ENCODE measurements at places on chromosomes 3 and 15.

GRCh38 chr3:195115600-195116406 is 155.2 kb downstream of the XXYLT1 start:
- DNase-seq: no peak

DNA sequence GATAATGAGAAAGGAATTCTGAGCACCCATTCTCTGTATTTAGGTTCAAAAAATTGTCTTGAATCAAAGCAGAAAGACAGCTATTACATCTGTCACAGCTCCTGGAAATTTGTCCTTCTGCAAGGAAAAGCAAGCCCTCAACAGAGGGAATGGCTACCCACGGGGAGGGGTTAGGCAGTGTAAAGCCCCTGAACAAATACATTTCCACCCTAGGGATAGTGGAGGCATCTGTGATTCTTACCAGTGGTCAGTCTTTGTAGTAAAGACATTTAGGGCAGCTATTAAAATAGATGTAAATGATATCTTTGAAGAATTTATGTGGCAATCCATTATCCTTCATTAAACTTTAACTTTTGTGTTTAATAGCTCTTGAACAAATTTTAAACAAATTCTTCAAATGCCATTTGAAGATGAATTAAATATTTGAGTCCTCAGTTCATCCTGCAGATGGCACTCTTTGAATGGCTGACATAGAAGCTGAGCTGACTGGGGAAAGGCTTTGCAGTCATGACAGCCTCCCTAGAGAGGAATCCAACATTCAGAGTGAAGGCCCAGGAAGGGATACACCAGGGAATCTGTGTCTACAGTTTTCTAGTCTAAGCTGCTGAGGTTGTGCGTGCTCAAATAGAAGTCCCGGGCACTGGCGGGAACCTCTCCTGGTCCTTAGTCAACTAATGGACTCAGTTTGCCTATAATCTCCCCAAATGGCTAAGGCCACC is 359.7 kb upstream of the ROPN1 start:
- DNase-seq: peak; percentile 74

GRCh38 chr3:114171677-114172076 is 7.2 kb downstream of the DRD3 start:
- no peak for DNase-seq

DNA sequence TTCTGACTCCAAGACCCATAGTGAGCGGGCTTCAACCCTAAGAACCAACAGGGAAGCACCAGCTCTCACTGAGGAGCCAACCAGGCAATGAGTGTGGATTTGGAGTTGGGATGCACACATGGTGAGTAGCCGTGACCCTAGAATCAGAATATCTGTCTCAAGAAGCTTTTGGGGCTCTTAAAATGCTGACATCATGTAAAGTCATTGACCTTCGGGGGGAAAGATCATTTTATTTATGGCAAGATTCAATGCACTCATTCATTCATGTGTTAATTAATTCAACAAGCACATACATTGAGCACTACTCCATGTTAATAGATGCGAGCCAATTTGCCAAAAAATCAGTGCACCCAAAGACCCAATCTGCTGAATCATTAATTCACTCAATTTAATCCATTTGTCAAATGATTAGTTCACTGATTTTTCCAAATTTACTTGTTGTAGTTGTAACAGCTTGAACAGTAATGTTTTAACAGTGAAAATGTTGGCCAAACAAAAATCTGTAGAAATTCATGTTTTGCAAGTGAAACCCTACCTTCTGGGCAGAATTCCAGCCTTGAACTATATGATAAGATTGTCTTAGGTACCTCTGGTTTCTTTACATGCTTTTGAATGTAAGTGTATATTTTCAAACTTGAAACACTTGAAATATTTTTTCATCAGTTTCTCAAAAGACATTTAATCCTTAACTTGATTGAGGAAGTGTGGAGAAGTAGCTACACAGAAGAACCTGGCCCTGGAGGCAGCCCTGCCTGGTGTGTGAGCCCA is 29.8 kb upstream of the LACTB start:
- DNase-seq: no peak

GRCh38 chr15:80483725-80484161 is 79.6 kb downstream of the ARNT2 start:
- DNase-seq: no peak

DNA sequence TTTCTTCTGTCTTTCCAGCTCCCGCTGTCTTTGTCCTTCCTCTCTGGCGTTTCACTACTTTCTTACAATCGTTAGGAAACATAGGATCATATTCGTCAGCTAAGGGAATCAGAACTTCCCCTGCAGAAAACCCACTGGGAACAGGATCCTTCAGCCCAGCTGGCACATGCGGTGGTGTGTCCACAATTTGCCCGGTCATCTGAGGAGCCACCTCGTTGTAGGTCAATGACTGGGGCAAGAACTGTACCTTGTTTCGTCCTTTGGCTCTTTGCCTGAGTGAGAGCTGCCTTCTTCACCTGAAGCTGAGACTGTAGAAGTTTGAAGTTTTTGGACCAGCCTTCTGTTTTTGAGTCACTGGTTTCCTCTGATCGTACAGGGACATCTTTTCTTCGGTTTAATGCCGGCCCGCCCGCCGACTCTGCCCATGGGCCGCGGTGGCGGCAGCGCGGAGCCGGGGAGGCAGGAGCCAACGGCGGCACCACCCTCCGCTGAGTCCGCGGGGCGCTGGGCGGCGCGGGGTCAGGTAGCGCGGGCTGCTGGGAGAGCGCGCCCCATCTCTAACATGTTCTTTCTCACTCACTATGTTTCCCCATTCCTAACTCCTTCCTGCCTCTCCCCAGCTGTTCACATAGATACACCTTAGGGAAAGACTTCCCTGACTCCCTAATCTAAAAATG is 214.1 kb upstream of the NANOGP8 start:
- no peak for DNase-seq
